A172 (cell line): ENCODE measurements at places on chromosomes 3 and 15. TPM values are rescaled to one million over a fixed set of nuclear protein-coding genes. Genes with fewer than 3 reads are reported as not detected.

Gene C3orf20
- total RNA-seq, result not detected in 2 replicates

Gene CAMKV
- total RNA-seq, result not detected in 2 replicates

Gene TNNC1
- total RNA-seq, result 16.5 and 36.6 TPM in 2 replicates

Gene ATG3
- total RNA-seq, result 87.3 and 136 TPM in 2 replicates

Gene SLC22A14
- not detected in 2 replicates for total RNA-seq

Gene PTPRG
- 5.6 and 7.3 TPM in 2 replicates for total RNA-seq

Gene ENTPD3
- not detected in 2 replicates for total RNA-seq

Gene PPIB
- total RNA-seq, result 567 and 593 TPM in 2 replicates

Gene SEMA5B
- total RNA-seq, result not detected in 2 replicates

Gene IL17RD
- total RNA-seq, result 1.5 TPM in 2 replicates

Gene NME9
- total RNA-seq, result not detected in 2 replicates

Gene ELP6
- 31.0 and 31.5 TPM in 2 replicates for total RNA-seq

Gene AGBL1
- not detected in 2 replicates for total RNA-seq

Gene GNB4
- 73.3 and 92.5 TPM in 2 replicates for total RNA-seq

Gene ITGA11
- total RNA-seq, result 0.72 and 1.9 TPM in 2 replicates

Gene ZNF501
- total RNA-seq, result not detected in 2 replicates

Gene ZNF385D
- not detected in 2 replicates for total RNA-seq

Gene GOLIM4
- total RNA-seq, result 55.2 and 63.9 TPM in 2 replicates

Gene DUSP7
- total RNA-seq, result 14.1 and 16.3 TPM in 2 replicates

Gene SHC4
- total RNA-seq, result 0.59 and 0.84 TPM in 2 replicates

Gene AP3S2
- 67.8 and 81.9 TPM in 2 replicates for total RNA-seq

Gene MITF
- 22.9 and 25.6 TPM in 2 replicates for total RNA-seq

Gene ROBO1
- 11.2 and 12.2 TPM in 2 replicates for total RNA-seq

Gene PIGB
- 15.1 and 18.2 TPM in 2 replicates for total RNA-seq

Gene IGSF11
- total RNA-seq, result not detected in 2 replicates

Gene KLF15
- total RNA-seq, result 0.03 and 0.31 TPM in 2 replicates

Gene CHRNA5
- total RNA-seq, result 20.3 and 22.8 TPM in 2 replicates

Gene CHRM5
- total RNA-seq, result 0.02 TPM in 1 of 2 replicates, not detected in the other

Gene LHFPL4
- not detected in 2 replicates for total RNA-seq

Gene PPP1R14D
- total RNA-seq, result not detected in 2 replicates

Gene C3orf18
- total RNA-seq, result 0.43 TPM in 1 of 2 replicates, not detected in the other

Gene DYNLT2B
- 15.8 and 32.6 TPM in 2 replicates for total RNA-seq

Gene HMG20A
- total RNA-seq, result 17.0 and 21.1 TPM in 2 replicates

Gene HCN4
- 0.28 and 0.60 TPM in 2 replicates for total RNA-seq

Gene ATP10A
- not detected in 2 replicates for total RNA-seq

Gene ZBTB47
- total RNA-seq, result 16.7 and 17.9 TPM in 2 replicates

Gene VPS18
- total RNA-seq, result 39.7 and 41.7 TPM in 2 replicates

Gene CFAP20DC
- total RNA-seq, result 6.5 and 6.8 TPM in 2 replicates

Gene LMCD1
- total RNA-seq, result 3.9 and 8.4 TPM in 2 replicates

Gene EFCC1
- 0.22 and 0.29 TPM in 2 replicates for total RNA-seq

Gene ISLR2
- total RNA-seq, result not detected in 2 replicates

Gene ACTC1
- total RNA-seq, result 0.03 and 0.29 TPM in 2 replicates

Gene ACSBG1
- total RNA-seq, result not detected in 2 replicates

Gene ANKRD63
- not detected in 2 replicates for total RNA-seq

Gene ERICH6
- not detected in 2 replicates for total RNA-seq

Gene DTWD1
- total RNA-seq, result 25.3 and 35.0 TPM in 2 replicates

Gene HIGD1A
- 249 and 254 TPM in 2 replicates for total RNA-seq

Gene GPD1L
- total RNA-seq, result 19.9 and 24.3 TPM in 2 replicates

Gene SLC25A26
- total RNA-seq, result 21.5 and 22.1 TPM in 2 replicates

Gene CPN2
- 0.10 TPM in 1 of 2 replicates, not detected in the other for total RNA-seq

Gene CHRNA7
- total RNA-seq, result 0.10 and 0.19 TPM in 2 replicates

Gene CHRD
- total RNA-seq, result 0.33 and 5.6 TPM in 2 replicates

Gene OR5H14
- total RNA-seq, result not detected in 2 replicates

Gene SLC9C1
- not detected in 2 replicates for total RNA-seq

Gene HRG
- not detected in 2 replicates for total RNA-seq

Gene GOLGA6L4
- 0.79 and 0.81 TPM in 2 replicates for total RNA-seq

Gene MAP4
- total RNA-seq, result 66.0 and 87.0 TPM in 2 replicates

Gene HTR3E
- not detected in 2 replicates for total RNA-seq

Gene CHRNB4
- not detected in 2 replicates for total RNA-seq
